ENCODE measurements at places on chromosomes 1 and 21.

DNA sequence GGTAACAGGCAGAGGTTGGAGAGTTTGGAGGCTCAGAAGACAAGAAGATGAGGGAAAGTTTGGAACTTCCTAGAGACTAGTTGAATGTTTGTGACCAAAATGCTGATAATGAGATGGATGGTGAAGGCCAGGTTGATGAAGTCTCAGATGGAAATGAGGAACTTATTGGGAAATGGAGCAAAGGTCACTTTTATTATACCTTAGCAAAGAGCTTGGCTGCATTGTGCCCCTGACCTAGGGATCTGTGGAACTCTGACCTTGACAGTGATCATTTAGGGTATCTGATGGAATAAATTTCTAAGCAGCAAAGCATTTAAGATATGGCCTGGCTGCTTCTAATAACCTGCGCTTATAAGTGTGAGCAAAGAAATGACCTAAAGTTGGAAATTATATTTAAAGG is 17.2 kb downstream of the FAM3B start:
- no peaks in the 10 kb centered on the region for H3K27me3 ChIP-seq
- no peaks in the 10 kb centered on the region for H3K4me1 ChIP-seq
- no peak overlapping the region for H3K4me3 ChIP-seq
- no peaks in the 10 kb centered on the region for H3K36me3 ChIP-seq

- no peak for DNase-seq
- no peaks in the 10 kb centered on the region for H3K27me3 ChIP-seq
- H3K36me3 ChIP-seq = no peaks in the 10 kb centered on the region
- H3K4me1 ChIP-seq = no peaks in the 10 kb centered on the region
Measured at GRCh38 chr1:194975913-194976312, 1632.3 kb downstream of the KCNT2 start.

DNA sequence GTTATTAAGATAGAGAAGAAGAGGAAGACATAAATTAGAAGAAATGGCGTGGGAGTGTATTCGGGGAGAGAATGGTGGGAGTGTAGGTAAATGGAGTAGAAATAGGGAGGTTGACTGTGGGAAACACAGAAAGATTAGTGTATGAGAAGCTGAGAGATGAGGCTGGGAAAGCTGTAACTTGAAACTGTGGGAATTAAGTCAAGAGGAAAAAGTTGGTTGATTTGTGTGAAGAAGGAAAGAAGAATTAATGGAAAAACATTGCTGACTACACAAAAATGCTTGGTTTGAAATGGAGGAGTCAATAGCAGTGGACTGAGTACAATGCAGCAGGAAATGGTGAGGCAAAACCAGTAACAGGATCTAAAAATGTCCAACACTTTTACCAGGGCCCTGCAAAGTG is 448.3 kb downstream of the PTPRC start:
- no peak overlapping the region for H3K27ac ChIP-seq
- no peaks in the 10 kb centered on the region for H3K27me3 ChIP-seq
- no peaks in the 10 kb centered on the region for H3K4me1 ChIP-seq
- no peak overlapping the region for H3K4me3 ChIP-seq
- no peaks in the 10 kb centered on the region for H3K36me3 ChIP-seq
- no peak for DNase-seq

DNA sequence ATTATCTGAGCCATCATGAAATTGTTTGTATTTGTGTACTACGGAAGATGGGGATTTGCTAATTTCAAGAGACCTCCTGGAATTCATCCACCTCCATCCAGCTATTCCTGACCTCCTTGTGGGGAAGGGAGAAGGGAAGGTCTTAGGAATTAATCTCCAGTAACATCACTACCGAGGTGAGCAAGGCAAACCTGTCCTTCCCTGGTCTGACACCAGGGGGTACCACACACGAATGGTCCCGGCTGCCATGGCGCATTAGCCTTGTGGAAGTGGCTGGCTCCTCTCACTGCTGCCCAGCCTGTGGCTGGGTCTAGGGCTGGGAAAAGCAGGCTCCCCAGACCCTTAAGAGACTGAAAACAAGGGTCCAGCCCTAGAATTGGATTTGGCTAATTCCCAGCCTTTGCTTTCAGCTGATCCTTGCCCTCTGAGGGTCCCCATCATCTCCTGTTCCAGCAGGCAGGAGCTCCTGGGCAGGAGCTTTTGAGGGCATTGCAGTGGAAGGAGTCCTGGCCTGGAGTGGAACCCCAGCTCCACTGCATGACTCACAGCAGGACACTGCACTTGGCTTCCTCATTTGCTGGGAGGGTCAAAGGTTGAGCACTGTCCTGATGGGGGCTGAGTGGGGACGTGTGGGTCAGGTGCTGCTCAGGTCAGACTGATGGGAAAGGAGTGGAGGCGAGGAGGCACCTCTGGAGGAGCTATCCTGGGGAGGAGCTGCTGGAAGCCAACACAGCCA is 34.8 kb downstream of the RIMS3 start:
- DNase-seq = no peak
- peaks cover 38% of the 10 kb centered on the region for H3K36me3 ChIP-seq
- H3K4me1 ChIP-seq = peaks cover 6% of the 10 kb centered on the region
- H3K27me3 ChIP-seq = no peaks in the 10 kb centered on the region

- no peak overlapping the region for H3K27ac ChIP-seq
Measured at GRCh38 chr1:175422156-175422555, 229.6 kb upstream of the KIAA0040 start.

DNA sequence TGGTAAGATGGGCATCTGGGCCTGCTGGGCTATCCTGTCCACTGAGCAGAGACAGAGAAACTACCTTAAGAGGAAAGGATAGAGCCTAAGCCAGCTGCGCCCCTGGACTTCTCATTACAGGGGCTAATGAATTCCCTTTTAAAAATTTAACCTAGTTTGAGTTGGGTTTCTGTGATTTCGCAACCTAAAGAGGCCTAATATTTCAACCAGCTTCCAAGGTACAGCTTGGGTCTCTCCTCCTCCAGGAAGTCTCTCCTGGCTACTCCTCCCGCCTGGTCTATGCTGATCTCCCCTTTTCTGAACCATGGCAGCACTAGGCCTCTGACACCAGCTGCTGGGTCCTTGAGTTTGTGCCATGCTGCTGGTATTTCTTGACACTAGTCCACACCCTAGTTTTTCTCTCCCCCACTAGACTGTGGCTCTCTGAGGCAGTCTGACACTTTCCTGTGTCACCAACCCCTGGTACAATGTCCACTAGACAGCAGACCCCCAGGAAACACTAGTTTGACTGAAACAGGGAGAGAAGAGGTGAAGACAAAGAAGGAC is 29.0 kb upstream of the TCEA3 start:
- H3K4me1 ChIP-seq = peaks cover 14% of the 10 kb centered on the region
- no peak for DNase-seq
- H3K27ac ChIP-seq = no peak overlapping the region
- no peaks in the 10 kb centered on the region for H3K27me3 ChIP-seq

DNA sequence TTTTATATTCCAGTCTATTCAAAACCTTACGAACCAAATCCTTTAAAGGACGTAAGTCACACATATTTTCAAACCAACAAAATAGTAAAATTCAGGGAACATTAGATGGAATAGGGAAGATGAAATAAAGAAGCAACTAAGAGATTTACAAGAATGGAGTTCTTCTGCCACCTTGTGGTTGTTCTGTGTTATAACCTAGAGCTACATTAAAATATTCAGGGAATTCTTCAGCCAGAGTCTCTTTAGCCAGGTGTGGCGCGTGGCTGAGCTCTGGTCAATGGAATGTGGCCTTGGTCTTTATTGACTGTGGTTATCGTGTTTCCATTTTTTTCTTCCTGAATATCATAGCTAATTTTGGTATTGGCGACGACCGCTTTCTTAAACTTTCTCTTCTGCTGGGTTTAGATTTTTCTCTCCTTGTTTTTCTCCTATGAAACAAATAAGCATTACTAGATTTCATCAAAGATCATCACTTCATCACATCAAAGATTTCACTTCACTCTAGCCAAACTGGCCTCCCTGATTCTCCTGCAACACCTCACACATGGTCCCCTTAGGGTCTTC is 221.3 kb downstream of the MRPL39 start:
- no peak overlapping the region for H3K4me3 ChIP-seq
- H3K27me3 ChIP-seq = no peaks in the 10 kb centered on the region
- no peaks in the 10 kb centered on the region for H3K36me3 ChIP-seq
- no peak overlapping the region for H3K27ac ChIP-seq
- H3K4me1 ChIP-seq = no peaks in the 10 kb centered on the region
- DNase-seq = peak; percentile 62
